Amniotic stem cell (primary cell): ENCODE measurements at places on chromosomes 1 and 21.

GRCh38 chr1:32984090-32984454 lies 19.5 kb upstream of the RNF19B start:
- no peak for DNase-seq

DNA sequence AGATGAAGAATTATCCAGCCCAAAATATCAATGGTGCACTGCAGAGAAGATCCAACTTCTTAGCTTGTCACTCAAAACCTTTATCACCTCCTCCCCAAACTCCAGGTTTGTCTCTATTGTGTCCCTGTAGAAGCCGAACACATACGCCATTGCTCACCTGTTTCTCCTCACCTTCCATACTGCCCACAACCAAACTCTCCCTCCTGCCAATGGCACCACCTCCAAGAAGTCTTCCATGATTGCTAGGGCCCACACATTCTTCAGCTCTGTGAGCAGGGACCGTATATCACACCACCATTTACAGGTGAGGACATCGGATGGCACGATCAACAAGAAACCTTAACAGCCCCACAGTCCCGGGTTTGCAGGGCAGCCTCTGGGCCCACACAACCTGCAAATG lies 2.2 kb downstream of the LAPTM5 start:
- no peak for DNase-seq

DNA sequence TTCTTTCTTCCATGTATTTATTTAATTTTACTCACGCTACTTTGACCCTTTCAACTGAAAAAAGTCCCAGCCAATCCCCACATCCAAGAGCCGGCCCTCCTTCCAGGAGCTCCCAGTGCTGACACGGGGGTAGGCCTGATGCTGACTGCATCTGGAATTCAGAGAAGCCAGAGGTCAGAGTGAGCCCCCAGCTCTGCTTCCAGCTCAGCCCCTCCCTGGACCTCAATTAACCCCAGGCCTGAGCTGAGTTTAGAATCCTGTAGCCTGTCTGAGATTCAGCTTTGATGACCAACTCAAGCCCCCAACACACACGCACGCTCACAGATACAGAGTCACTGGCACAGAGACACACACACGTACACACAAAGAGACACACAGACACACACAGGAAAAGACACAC lies 247.9 kb downstream of the NPHP4 start:
- DNase-seq: no peak

DNA sequence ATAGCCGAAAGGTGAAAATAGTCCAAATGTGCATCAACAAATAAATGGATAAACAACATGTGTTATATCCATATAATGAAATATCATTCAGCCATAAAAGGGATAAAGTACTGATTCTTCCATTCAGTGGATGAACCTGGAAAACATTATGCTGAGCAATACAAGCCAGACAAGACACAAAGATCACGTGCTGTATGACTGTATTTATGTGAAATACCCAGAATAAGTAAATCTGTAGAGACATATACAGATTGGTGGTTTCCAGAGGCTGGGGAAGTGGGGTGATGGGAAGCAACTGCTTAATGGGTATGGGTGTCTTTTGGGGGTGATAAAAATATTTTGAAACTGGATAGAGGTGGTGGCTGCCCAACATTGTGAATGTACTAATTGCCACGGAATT lies 13.3 kb upstream of the GSTM4 start:
- DNase-seq: no peak

DNA sequence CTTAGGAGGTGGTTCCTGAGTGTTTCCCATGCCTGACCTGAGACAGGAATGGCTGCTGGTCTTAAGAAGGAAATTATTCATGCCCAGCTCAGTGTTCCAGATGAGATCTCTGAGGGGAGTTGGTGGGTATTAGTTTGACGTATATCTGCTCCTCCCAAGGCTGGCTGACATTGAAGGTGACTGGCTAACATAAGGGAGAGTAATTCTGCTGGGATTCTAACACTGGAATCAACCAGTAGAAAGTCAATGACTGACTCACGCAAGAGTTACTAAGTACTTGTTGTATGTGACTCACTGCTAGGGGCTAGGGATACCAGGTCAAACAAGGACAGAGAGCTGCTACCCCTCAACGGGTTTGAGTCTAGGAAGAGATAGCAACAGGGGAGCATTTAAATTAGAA lies 177.3 kb downstream of the CACNA1E start:
- no peak for DNase-seq

- DNase-seq: no peak
These were observed at the start of gene GBP4 for GRCh38 chr1:89198491-89199072. GBP4 (minus strand) TSS chr1:89198942; CDS start chr1:89198834, 108 bp downstream.

- DNase-seq: no peak
These were observed 1.5 kb downstream of the TTC3 start for GRCh38 chr21:37074546-37074945.

GRCh38 chr1:227753999-227754711 lies 18.9 kb downstream of the SNAP47 start:
- DNase-seq: no peak

DNA sequence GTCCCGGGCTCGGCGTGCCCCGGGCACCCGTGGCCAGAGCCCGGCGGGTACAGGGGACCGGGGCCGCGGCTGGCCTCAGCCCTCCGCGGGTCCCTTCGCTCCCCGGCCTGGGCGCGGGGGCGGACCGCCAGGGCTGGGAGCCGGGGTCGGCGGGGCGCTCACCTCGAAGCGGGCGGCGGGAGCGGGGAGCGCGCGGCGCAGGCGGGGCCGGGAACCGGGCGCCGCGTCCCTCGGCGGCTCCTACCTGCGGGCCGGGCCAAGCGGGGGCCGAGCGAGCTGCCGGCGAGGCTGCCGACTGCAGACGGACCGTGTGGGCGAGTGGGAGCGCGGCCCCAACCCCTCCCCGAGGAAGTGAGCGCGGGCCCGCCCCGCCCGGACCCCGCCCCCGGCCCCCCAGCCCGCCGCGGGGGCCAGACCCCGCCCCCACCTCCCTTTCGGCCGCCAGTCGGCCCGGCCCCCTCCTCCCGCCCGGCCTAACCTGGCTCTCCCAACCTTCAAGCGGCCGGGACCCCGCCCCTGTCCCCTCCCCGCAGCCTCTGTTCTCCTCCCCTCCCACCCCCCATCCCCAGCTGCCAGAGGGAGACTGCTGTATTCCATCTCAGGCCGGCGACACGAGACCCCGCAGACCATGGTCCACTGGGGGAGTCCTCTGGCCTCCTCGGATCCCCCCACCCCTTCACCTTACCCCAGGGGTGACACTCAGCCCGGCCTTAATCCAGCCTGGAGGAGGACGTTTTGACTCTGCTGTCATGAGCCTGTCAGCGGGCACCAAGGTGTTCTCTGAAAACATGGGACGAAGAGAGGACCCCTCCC lies at the start of gene FHL3:
Gene FHL3, minus strand, starts transcription at position 320 of the 813 bp plus-strand sequence. CDS start 6,102 bp downstream, outside the sequence.
- DNase-seq: no peak

GRCh38 chr21:44477712-44478111 lies 22.4 kb downstream of the LRRC3 start:
- DNase-seq: no peak

DNA sequence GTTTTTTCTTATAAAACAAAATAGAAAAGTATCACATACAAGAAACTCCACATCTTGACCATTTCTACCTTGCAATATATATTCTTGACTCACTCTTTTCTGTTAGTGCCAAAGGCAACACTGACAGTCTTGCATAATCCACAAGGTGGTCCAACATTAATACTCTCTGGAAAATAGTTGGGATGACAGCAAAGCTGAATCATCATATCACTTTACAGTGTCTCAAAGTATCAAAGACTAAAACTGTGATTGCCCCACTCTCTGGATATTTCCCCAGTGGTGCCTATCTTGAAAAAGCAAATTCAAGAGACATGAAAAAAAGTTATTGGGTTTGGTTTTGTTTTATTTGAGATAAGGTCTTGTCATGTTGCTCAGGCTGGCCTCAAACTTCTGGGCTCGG lies 14.6 kb upstream of the TGFBR3 start:
- no peak for DNase-seq

DNA sequence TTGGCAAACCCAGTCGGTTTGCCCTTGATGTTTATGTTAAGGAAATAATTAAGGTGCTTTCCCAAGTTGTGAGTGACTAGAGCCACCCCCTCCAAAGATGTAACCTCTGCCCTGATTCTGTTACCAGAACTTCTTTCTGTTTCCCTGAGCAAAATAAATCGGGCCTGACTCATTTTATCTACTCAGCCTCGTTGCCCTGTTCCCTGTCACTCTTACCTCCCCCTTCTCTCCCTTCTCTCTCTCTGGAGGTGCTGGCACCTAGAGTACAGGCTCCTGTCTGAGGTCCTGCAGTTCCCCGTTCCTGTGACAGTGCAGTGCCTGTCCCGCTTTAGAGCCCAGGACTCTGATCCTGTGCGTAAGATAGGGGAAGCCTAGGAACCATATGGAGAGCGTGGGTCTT lies 35.4 kb downstream of the CXADR start:
- no peak for DNase-seq

DNA sequence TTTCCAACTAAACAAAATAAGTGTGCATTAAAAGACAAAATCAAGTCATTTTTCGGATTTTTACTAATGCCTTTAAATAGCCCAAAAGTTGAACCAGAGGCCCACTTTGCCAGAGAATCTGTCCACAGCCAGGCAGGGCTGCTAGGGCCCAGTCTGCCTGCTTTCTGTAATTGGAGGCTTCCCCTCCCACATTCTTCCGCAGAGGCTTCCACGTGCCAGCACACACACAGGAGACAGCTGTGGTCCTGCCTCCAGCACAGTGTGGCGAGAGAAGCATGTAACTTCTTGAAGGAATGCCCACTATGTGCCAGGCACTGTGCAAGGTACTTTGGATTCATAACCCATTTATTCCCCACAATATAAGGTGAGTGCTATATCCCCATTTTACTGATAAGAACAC lies 11.3 kb upstream of the PDZK1IP1 start:
- DNase-seq: no peak

DNA sequence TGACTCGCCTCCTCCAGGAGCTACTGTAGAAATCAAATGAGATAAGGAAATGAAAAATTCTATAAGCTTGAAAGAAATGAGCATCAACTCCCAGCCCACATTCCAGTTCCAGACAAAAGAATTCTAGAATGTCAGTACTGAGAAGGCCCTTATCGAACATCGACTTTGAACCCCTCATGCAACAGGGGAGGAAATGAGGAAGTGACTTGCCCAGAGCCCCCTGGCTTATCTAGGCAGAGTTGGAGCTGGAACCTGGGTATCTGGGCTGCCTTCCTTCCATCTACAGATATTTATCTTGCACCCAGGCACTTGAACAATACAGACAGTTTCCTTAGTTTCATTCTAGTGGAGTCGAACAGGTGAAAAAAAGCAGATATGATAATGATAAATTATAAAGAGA lies 22.3 kb downstream of the MECR start:
- no peak for DNase-seq

GRCh38 chr1:51427438-51427837 lies 91.6 kb downstream of the EPS15 start:
- DNase-seq: no peak

DNA sequence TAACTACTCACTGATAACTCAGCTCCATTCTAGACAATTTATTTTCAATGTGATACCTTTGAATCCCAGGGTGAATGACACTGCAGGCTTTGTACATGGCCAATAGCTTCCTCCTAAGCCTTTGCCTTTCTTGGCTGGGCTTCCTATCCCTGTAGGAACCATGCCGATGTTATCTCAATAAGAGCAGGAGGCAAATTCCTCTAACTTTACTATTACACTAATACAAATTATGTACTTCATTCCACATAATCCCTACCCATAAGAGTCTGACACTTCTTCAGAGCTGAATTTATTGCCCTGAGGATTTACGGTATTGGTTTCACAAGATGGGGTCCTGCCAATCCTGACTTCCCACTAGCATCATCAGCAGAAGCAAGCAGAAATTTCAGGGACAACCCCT lies 14.0 kb downstream of the TGFBR3 start:
- no peak for DNase-seq

GRCh38 chr1:46284597-46285564 lies 18.5 kb downstream of the LRRC41 start:
- no peak for DNase-seq

- no peak for DNase-seq
These were observed 1.7 kb downstream of the S100B start for GRCh38 chr21:46603228-46603627.

GRCh38 chr21:44692798-44693512 lies 4.0 kb upstream of the KRTAP10-12 start:
- DNase-seq: no peak

DNA sequence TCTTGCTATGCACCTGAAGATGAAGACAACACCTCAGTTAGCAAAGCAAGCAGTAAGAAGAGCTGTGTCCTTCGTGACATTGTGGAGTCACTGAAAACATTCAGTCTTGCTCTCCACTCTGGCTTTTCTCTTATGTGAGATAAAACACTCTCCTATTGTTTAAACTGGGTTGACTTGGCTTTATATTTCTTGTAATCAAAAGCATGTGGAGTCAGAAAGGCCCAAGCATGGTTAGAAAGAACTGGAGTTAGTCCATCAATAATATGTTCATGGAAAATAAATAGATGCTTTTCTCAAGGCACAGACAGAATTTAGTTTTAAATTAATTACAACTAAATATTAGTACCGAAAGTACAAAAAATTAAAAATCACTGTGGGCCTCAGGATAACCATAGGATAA lies 61.7 kb downstream of the UBE2U start:
- DNase-seq: no peak

DNA sequence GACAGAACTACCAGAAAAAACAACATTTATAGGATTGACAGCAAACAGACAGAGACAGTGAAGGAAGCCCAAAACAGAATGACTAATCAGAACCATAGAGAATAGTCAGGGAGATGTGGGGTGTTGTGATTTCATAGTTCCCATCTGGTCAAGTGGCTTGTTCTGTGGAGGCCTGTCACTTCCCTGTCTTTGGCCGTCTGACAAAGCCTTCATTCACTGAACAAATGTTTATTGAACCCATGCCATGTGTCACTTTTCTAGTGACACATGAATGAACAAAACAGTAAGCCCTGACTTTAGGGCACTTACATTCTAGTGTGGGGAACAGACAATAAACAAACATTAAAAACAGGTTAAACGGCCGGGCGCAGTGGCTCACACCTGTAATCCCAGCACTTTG lies 3.2 kb upstream of the SRRM1 start:
- no peak for DNase-seq

DNA sequence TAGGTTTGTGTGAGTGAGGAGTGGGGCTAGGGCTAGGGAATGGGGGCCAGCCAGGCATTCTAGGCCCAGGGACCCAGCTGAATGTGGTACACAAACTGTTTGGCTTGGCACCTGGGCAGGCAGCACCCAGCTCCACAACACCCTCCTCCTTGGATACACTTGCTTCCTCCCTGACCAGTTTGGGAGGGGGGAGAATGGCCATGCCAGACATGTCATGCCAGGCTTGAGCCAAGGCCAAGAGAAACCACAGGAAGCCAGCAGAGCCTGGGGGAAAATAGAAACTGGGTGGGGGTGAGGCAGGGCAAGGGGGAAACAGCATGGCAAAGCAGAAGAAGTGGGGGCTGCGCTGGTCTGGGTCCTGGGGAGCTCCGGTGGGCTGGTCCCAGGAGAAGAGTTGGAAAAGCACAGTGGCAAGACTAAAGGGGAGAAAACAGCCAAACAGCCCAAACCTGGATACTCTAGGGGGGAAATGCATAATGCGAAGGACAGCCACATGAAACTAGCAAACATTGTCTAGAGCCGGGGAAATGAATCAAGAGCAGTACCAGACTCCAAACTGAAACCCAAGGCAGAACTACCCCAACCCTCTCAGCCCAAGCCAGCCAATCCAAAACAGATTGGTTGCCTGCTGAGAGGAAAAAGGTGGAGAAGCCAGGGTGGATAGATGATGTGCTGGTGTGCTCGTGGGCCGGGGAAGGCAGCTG lies 47.9 kb downstream of the LGR6 start:
- DNase-seq: no peak

GRCh38 chr1:125085720-125086591 lies 3901.2 kb downstream of the SRGAP2C start:
- no peak for DNase-seq

GRCh38 chr1:156910309-156910782 lies 10.1 kb upstream of the LRRC71 start:
- no peak for DNase-seq

- DNase-seq: no peak
These were observed 30.4 kb downstream of the PIGM start for GRCh38 chr1:160001440-160001839.
